ENCODE measurements at places on chromosomes 16 and 17. TPM values are rescaled to one million over a fixed set of nuclear protein-coding genes. Genes with fewer than 3 reads are reported as not detected.
A peak's percentile ranks its signal among the peaks of the same experiment; 100 is the strongest.

G6PC1 gene
- not detected for total RNA-seq

ODAD4 gene
- total RNA-seq = 1.4 TPM

ADAT1 gene
- 39.9 TPM for total RNA-seq

AOC3 gene
- total RNA-seq = 1.6 TPM

SLC6A2 gene
- not detected for total RNA-seq

METTL26 gene
- 113 TPM for total RNA-seq

TBC1D28 gene
- not detected for total RNA-seq

C1QTNF1 gene
- 0.31 TPM for total RNA-seq

UTS2R gene
- total RNA-seq = not detected

GTF3C1 gene
- 50.6 TPM for total RNA-seq

ZG16B gene
- 2.6 TPM for total RNA-seq

GRIN2C gene
- not detected for total RNA-seq

ZFHX3 gene
- 0.21 TPM for total RNA-seq

ADCY9 gene
- 3.8 TPM for total RNA-seq

DNA sequence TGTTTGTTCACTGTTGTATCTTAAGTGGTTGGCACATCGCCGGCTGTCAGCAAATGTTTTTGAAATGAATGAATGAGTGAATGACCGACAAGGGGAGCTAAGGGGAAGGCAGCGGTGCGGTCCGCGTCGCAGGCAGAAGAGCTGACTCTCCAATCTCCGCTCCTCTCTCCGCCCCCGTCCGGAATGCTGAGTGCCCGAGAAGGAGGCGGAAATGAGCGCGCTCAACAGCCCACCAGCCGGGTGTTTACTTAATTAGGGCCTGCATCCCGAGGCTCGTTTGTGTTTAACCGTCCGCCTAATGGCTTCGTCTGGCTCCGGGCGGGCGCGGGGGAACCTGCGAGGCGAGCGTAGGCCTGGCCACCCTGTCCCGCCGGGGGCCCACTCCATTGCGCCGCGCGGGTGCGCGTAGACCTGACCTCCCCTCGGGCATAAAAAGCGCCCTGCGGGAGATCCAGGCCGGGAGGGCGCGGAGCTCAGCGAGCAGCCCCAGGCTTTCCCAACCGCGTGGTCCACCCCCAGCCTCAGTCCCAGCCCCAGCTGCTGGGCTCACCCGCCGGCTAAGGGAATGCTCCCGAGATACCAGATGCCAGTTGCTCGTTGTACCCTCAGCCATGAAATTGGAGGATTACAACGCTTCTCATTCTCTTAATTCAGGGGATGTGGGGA lies 2.5 kb upstream of the CDH3 start:
- DNase-seq = peak; percentile 27

DNA sequence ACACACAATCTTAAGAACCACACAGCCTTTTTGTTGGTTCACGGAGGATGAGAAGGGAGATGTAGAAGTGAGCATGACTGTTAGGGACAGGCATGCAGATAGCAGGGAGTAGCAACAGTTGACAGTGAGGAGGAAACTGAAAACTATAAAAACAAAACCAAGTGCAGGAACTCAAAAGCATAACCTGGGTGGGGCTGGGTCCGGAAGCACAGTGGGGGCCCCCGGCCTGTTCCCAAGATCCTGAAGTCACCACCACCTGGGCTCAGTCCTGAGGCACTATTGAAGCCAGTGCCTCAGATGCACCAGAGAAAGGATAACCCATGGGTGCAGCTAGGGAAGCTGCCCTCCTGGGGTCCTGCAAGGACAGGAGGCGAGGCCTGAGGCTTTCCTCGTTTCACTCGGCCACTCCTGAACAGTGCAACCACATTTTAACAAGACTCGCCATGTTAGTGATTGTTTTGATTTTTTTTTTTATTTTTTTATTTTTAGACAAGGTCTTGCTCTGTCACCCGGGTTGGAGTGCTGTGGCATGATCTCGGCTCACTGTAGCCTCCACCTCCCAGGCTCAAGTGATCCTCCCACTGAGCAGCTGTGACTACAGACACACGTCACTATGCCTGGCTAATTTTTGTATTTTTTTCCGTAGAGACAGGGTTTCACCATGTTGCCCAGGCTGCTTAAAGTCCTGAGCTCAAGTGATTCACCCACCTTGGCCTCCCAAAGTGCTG lies 27.7 kb upstream of the CBX4 start:
- peak; percentile 22 for DNase-seq

DNA sequence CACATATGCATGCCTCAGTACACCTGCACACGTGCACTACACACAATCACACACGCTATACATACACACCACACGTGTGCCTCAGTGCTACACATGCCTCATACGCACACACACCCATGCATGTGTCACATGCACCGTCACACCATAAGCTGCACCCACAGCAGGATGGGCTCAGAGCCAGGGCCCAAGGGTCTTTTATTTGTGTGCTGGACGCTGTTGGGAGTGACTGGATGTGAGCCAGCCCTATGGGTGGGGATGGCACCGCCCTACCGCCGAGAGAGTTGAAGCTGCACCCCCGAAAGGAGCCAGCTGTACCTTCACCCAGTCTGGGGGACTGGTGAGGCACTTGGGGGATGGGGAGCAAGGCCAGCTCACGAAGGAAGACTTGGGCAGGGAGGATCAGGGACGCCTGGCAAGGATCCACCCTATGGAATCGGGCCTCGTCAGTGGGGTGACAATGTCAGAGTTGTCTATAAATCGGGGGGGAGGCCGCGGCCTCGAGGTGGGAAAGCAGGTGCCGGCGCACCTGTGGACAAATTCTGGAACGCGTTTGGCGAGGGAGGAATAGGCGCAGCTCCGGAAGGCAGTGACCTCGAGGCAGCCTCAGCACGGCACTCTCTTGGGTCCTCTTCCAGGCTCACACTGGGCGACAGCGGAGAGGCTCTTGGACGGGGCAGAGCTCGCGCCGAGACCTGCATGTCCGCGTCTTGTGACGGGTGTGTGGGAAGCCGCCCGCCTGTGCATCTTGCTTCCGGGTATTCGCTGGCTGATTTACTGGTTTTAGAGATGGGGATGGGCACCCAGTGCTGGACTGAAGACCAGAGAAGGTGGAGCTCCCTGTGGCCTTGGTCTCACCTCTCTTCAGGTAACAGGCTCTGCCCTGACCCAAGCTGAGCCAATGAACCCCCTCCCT lies 7.3 kb downstream of the RGS11 start:
- DNase-seq = no peak

DNA sequence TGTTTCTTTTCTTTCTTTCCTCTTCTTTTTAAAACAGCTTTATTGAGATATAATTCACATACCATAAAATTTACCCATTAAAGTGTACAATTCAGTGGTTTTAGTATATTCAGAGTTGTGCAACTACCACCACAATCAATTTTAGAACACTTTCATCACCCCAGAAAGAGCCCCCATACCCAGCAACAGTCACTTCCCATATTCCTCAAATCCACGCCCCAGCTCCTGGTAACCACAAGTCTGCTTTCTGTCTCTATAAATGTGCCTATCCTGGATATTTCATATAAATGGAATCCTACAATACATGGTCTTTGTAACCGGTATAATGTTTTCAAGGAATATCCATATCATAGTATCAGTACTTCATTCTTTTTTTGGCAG lies 19.4 kb downstream of the RARA start:
- DNase-seq = no peak

DNA sequence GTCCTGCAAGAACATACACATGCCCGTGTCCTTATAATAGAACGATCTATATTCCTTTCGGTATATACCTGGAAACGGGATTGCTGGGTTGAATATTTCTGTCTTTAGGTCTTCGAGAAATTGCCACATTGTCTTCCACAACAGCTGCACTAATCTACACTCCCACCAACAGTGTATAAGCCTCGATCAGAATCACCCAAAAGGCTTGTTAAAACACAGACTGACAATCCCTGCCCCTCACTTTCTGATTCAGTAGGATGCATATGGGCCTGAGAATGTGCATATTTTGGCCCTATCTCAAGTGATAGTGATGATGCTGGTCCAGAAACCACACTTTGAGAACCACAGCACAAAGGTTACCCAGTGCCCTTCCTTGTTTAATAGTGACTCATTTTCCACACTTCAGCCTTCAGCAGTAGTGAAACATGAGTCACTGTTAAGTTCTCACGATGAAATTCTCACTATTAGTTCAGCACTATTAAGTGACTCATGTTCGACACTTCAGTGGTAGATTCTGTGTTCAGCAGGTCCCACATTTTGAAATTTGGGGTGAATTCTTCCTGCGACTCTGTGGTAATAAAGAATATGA lies 215.6 kb downstream of the GRIN2A start:
- peak; percentile 9 for DNase-seq

GRCh38 chr17:78379131-78379491 lies 662 bp downstream of the PGS1 start:
- peak; percentile 46 for DNase-seq

DNA sequence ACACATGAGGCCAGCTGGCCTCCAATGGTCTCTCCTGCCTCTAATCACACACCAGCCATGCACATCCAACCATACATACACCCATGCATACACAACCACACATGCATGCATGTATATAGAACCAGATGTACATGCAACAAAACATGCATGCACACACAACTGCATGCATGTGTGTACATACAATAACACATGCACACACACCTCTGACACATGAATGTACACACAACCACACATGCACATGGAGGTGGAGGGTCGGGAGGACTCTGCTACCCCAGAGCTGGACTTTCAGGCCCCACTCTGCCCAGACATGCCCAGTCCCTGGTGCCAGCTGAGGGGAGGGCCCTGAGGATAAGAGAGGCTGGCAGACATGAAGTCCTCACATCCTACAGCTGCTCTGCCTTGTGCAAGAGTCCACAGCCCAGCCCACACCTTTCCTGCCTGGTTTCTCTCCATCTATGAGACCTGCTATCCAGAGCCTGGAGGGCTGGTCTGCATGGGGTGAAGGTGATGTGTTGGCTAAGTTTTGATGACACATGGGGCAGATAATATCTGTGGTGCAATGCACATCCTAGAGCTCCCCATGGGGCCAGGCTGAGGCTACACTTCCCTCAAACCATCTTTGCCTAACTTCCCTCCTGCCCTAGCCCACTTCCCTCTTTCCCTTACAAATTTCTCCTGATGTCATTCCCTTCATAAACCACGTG lies 50.9 kb upstream of the SDK2 start:
- no peak for DNase-seq

DNA sequence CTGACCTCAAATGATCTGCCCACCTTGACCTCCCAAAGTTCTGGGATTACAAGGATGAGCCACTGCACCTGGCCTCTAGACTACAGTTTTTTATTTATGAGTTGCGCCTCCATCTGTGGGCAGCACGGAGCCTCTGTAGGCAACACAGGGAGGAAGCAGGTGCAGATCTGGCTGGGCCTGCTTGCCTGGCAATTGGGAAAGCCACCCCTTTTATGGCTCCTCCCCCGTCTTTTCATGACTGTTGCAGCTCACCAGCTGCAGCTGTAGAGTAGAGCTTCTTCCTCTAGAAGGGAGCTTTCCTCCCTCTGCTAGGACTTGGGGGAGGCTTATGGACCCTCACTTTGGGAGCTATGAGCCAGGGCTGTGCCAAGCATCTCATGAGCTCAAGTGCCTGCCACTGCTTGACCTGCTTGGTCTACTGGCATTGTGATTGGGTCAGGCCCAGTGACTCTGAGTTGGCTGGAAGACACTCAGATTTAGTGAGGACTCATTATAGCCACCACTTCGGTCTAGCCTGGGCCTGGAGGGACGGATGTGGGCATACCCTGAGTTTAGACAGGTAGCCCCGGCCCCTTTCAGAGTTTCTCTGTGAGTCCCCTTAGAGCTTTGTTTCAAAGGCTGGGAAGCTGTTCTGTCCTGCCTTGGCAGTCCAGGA lies 6.9 kb upstream of the SLC7A6 start:
- no peak for DNase-seq

DNA sequence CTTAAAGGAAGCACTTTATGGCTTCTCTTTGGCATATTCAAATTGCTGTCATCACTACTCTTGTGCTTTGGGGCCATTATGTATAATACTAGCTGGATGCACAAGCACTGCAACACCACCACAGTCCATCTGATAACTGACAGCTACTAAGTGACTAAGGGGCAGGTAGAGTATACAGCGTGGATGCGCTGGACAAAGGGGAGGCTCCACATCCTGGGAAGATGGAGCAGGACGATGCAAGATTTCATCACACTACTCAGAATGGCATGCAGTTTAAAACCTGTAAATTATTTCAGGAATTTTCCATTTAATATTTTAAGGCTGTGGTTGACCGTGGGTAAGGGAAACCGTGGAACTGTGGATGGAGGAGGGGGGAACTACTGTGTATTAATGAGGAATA lies 25.0 kb downstream of the MPRIP start:
- no peak for DNase-seq

- peak; percentile 92 for DNase-seq
Measured at GRCh38 chr17:44137891-44138709, 3.6 kb upstream of the HROB start.

- no peak for DNase-seq
Measured at GRCh38 chr17:69669441-69670178, 255.1 kb downstream of the MAP2K6 start.

DNA sequence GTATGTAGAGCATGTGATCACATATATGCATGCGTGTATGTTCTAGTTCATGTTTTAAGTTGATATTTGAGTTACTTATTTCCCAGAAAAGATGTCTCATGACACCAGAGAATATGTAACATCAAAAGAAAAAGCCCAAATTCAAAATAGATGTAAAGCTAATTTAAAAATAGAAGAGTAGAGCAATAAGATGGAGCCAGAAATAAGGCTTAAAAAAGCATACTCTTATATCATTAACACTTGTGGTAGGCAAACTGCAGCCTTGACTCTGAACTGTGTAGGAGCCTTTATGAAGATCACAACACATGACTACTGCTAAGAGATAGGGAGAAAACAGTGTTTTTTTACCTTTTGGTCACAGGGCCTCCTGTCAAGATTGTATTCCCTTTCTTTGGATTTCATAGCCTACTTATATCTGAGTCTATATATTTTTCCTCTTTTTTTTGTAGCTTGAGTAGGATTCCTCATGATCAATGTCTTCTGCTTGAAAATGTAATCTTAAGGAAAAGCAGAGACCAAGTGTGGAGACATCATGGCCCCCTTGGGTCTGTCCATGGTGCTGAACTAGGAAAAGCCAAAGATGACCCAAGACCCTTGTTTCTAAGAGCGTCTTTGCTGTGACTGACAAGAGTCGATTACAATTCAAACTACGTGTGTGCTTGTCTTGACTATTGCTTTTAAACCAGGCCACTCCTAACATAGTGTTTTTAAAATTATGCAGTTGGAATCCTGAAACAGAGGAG lies 390.4 kb downstream of the SHISA9 start:
- DNase-seq = no peak

DNA sequence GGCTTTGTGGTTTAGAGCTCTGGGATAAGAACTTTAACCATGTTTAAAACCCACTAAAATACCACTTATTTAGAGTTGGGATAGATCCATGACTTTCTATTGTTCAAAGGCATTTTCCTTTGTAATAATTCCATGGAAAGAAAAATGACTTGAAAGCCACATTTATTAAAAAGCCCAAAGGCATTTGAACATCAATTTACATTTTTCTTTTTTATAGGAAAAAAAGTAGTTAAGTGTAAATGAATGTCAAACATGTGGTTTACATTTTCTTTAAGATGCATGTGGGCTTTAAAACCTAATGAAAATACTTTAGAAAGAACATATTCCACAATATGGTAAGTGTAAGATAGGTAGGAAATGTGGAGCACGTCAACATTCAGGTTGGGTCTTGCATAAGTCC lies 443.2 kb downstream of the TOX3 start:
- DNase-seq = no peak

Measured in activated CD4-positive, alpha-beta memory T cell treated with anti-CD3 and anti-CD28 coated beads for 36 hours (primary cell).